ENCODE measurements at places on chromosomes 7 and 10. TPM values are rescaled to one million over a fixed set of nuclear protein-coding genes. Genes with fewer than 3 reads are reported as not detected.

Gene CACNA2D1
- 18.8 TPM for total RNA-seq

- H3K27me3 ChIP-seq = no peaks in the 10 kb centered on the region
- no peaks in the 10 kb centered on the region for H3K4me1 ChIP-seq
- no peak for DNase-seq
- H3K36me3 ChIP-seq = no peaks in the 10 kb centered on the region
- H3K4me3 ChIP-seq = no peak overlapping the region
Measured at GRCh38 chr7:17674166-17674942, 265.9 kb downstream of the SNX13 start.

GRCh38 chr10:114995468-114996247 is 57.7 kb downstream of the TRUB1 start:
- H3K4me1 ChIP-seq = peaks cover 2% of the 10 kb centered on the region
- no peaks in the 10 kb centered on the region for H3K36me3 ChIP-seq
- no peaks in the 10 kb centered on the region for H3K27me3 ChIP-seq
- no peak for DNase-seq

Gene CCDC172
- not detected for total RNA-seq

Gene CPED1
- 111 TPM for total RNA-seq
